HFFc6 (cell line): ENCODE measurements at places on chromosomes 7 and 10.

DNA sequence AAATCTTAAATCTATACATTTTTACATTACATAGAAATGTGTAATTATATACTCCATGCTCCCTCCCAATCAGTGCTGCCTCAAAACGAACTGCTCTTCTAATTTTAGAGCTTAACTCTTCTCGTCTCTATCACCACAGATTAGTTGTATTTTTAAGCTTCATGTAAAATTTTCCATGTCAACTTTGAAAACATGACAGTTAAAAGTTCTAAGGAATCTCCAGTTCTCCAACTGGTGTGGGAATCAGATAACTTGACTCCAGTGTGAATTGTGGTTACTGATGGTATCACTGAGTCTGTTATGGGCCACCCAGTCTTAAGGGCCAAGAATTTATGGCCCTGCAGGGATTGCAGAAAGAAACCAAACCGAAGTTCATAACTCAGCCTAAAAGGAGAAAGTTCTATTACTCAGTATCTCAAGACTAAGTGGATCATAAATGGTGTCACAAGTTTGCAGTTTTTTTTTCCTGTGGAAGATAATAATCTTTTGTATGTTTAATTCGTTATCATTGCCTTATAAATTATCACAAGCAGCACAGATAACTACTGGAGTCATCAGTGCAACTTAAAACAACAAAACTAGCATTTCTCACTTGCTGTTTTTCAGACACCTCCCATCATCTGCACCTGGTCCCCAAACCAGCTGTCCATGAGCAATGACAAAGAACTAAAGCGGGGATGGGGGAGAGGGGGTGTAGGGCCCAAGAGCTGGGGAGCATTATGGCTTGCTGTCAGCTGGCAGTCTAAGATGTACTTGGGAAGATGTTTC, 31.5 kb upstream of the KMT2E start:
- peak; percentile 68 for DNase-seq

- peak; percentile 53 for DNase-seq
These were observed 102.3 kb downstream of the SLC25A13 start for GRCh38 chr7:96219378-96220130.

DNA sequence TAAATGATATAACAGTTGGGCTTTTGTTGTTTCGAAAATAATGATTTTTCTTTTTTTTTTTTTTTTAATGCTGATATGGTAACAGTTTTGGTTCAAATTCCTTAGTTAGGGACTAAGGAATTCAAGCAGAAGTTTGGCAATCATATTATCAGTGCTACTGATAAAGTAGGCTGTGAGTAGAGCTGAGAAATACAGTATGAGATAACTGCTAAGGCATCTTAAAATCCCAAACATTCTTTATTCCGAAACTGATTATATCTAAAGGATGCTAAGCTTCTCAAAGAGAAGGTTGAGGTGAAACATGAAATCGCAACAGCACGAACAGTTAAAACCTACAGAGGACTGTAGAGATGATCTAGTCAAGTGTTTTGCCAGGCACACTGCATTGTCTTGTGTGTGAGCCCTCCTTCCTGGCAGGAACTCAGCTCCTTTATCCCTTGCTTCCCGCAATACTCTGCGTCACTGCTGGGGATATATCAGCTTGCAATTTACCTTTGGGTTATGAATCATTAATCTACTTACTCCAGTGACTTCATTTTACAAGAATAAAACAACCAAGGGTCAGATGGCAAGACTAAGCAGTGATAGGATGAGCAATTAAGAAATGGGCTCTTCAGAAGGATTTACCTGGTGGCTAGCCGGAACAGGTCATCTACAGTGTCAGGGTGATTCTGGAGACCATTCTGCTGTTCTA, 36.7 kb downstream of the IRF5 start:
- DNase-seq: peak; percentile 79

DNA sequence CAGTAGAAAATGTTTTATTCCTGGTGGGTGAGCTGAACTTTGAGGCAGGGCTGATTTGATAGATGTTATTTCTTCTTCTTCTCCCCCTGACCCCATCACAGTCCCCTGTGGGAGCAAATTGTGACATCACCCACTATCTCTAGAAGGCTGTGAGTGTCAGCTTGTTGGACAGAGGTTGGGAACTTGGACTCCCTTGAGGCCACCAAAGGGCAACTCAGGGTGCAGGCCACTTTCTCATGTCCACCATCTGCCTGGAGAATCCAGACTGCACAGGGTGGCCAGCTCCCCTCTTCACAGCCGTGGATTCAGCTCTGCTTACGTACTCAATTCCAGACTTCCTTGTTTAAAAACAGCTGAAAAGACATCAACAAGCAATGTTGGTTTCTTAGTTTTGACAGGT, 103.0 kb downstream of the LRRC18 start:
- DNase-seq: no peak

GRCh38 chr10:132510174-132510611, 27.4 kb upstream of the INPP5A start:
- no peak for DNase-seq

GRCh38 chr7:70762696-70763095, 369.2 kb upstream of the GALNT17 start:
- DNase-seq: no peak

- peak; percentile 62 for DNase-seq
These were observed 197.9 kb downstream of the IMMP2L start for GRCh38 chr7:111364413-111364812.

DNA sequence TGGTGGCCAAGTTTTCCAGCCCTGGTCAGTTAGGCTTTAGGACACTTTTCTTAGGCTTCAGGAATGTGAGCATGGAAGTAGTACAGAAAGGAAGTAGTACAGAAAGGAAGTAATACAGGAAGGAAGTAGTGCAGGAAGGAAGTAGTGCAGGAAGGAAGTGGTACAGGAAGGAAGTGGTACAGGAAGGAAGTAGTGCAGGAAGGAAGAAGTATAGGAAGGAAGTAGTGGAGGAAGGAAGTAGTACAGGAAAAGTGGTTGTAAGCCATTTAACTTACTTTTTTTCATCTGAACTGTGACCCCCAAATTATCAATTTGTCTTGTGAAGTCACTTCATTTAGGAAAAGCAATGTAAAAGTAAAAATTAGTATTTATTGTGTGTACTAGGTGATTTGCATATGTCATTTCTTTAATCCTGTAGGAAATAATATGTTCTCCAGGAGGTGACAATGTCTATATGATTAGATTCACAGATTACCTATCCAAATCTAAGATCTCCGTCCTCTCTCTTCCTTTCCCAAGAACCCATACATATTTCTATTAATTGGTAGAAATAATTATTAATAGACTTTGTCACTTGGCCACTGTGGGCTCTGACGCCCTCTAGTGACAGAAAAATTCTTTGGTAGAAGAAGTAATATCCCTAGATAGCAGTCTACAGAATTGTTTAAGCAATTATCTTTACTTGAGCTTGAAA, 3.9 kb upstream of the FAS start:
- DNase-seq: peak; percentile 33

DNA sequence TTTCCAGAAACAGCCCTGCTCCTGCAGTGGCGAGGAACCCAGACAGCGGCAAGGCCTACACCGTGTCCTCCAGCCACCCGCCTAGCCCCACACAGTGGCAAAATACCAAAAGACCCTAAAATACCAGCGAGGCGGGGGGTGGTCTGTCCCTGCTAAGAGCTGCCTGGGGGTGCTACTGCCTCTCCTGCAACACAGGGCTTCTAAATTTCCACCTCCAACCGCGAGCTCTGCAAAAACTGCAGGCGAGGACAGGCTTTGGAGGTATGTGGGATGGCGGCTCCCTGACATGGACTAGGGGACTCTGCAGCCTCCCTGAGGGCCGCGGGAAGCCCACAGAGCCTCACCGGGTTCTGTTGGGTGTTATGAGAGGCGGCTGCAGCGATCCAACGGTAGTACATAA, 122.3 kb downstream of the WDR37 start:
- DNase-seq: no peak

- DNase-seq: no peak
These were observed 41.4 kb upstream of the AKR1C2 start for GRCh38 chr10:5045095-5045494.

- DNase-seq: no peak
These were observed 11.5 kb downstream of the GTF2IRD1 start for GRCh38 chr7:74464931-74465886.

DNA sequence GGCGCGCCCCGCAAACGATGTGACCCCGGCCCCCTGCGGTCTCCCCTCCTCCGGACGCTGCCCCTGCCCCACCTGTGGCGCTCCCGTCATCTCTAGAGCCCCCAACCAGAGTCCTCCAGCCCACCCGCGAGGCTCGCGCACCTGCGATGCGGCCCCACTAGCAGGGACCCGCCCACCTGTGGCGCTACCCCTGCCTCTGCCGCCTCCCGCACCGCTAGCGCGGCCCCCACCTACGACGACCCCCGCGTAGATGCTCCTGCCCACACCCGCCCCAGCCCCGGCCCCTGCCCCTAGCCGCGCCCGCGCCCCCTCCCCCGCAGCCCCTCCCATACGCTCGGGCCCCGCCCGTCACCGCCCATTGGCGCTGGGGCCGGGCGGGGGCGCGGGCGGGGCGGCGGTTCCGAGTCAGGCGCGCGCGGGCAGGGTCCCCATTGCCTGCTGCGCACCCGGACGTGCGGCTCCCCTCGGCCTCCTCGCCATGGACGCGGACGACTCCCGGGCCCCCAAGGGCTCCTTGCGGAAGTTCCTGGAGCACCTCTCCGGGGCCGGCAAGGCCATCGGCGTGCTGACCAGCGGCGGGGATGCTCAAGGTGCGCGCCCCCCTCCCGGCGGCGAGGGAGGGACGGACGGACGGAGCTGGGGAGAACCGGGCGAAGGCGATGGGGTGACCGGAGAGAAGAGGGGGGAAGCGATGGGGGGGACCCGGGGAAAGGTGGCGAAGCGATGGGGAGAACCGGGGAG, at the start of gene PFKP:
TSS of gene PFKP (plus strand) at position 431 of the 741 bp plus-strand sequence. CDS start at position 479, 48 bp downstream.
- no peak for DNase-seq

- DNase-seq: no peak
These were observed 4.7 kb upstream of the TRIM8 start for GRCh38 chr10:102639537-102639936.
